Foreskin keratinocyte (primary cell): ENCODE measurements at places on chromosomes 6 and 20. TPM values are rescaled to one million over a fixed set of nuclear protein-coding genes. Genes with fewer than 3 reads are reported as not detected.

The PAK5 gene
- total RNA-seq: not detected in 2 replicates

The KCNQ5 gene
- 4.9 and 6.4 TPM in 2 replicates for total RNA-seq

The SKIC2 gene
- 45.8 and 46.4 TPM in 2 replicates for total RNA-seq

The FOXF2 gene
- 0.11 and 0.14 TPM in 2 replicates for total RNA-seq

The PRSS35 gene
- total RNA-seq: not detected in 2 replicates

The SLC22A7 gene
- total RNA-seq: not detected in 2 replicates

The HLA-G gene
- total RNA-seq: 1.7 and 2.5 TPM in 2 replicates

The C4B gene
- 1.5 and 1.7 TPM in 2 replicates for total RNA-seq

The SPEF1 gene
- total RNA-seq: 0.14 and 0.17 TPM in 2 replicates

The CD24 gene
- 251 and 321 TPM in 2 replicates for total RNA-seq

DNA sequence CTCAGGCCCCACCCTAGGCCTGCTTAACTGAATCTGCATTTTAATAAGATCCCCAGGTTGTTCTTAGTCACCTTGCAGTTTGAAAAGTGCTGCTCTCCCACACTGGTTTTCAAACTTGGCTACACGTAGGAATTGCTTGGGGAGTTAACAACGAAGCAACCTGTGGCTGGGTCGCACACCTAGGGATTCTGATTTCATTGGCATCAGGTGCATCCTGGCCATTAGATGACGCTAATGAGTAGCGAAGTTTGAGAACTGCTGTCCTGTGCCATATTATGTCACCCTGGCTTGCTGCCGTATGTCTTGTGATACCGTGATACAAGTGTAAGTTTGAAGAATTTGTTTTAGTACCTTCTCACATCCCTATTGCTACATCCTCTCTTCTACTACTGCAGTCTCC lies 28.2 kb upstream of the FUCA2 start:
- DNase-seq: no peak

DNA sequence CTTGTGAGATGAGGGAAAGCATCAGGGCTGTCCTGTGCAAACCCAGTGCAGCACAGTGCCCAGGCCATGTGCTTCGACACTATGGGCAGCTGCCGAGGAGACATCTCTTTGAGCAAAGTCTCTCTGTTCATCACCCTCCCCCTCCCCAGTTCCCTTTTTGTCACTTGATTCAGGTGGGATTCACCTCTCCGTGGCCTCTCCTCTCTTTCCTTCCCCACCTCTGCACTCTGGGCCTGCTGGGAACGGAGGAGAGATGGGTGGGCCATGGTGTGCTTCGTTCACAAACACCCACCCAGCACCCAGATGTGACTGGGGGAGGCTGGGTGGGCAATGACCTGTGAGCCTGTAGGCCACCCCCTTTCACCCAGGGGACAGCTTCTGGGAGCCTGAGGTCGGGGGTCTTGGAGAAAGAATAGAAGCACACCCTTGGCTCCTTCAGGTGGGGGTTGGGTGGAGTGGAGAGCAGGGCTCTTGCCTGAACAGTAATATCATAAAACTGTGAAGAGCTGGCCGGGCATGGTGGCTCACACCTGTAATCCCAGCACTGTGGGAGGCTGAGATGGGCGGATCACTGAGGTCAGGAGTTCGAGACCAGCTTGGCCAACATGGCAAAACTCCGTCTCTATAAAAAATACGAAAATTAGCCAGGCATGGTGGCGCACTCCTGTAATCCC lies 33.5 kb upstream of the DLGAP4 start:
- DNase-seq: no peak

DNA sequence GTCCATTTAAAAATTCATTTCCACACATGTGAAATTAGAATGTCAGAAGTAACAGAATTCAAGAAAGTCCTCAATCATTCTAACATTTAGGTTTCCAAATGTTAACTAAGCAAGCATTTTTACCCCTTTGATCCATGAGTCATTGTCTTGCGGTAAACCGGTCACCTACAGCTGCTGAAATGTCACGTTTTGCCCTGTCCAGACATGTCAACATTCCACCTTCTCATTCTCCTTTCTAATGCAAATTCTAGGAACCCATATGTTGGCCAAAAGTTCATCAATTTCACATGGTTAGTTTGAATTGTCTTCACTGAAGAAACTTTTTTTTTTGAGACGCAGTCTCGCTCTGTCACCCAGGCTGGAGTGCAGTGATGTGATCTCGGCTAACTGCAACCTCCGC lies 117.2 kb downstream of the IPCEF1 start:
- DNase-seq: peak; percentile 86

DNA sequence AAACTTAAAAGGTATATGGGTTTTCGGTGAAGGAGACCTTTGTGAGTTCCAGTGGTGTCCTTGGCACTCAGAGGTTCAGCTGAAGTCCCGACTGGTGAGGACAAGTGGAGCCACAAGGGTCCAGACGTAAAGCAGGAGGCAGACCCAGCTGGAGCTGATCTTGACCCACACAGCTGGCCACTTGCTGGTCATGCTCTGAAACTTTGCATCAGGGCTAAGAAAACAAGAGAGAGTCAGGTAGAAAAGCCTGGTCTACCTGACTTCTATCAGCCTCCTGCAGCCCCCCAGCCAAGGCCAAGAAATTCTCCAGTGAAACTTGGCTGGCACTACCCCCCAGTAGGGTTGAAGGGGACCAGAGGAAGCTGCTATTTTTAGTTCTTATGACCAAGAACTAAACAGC lies 21.6 kb downstream of the SERINC3 start:
- no peak for DNase-seq

GRCh38 chr20:51731731-51732095 lies 36.5 kb downstream of the ATP9A start:
- no peak for DNase-seq

DNA sequence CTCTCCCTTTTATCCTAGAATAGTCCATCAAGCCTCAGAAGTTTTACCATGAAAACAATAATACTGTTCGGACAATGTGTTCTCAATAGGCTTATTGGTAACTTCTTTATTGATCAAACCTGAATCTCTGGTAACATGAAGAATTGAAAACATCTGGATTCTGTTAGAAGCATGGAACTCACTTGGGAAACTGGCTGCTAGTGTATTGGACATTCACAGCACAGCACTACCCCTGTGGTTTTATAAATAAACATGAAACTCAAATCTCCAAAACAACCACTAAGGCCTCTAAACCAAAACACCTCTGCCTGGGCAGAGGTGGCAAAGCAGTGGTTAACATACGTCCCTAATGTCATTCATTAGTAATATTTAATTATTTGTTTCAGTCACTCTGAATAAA lies 157.6 kb upstream of the KCNQ5 start:
- DNase-seq: no peak

DNA sequence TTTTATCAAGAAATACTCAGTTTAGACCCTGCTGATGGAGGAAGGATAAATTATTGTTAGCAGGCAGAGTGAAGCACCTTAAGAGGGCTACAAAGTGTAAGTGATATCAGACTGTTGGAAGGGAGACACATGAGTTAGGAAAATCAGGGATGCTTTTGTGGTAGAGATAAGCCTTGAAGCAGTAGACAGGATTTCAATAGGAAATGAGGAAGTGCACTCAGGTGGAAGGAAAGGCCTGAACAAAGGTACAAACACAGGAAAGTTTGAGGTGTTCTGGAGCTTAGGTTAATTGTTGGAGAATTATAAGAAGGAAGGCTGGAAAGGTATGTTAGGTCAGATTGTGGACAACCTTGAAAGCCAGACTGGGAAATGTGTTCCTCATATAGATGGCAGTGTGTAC lies 7.6 kb downstream of the CYB5R4 start:
- no peak for DNase-seq

- DNase-seq: peak; percentile 25
These were observed 611.3 kb upstream of the GJE1 start for GRCh38 chr6:141521440-141521839.

DNA sequence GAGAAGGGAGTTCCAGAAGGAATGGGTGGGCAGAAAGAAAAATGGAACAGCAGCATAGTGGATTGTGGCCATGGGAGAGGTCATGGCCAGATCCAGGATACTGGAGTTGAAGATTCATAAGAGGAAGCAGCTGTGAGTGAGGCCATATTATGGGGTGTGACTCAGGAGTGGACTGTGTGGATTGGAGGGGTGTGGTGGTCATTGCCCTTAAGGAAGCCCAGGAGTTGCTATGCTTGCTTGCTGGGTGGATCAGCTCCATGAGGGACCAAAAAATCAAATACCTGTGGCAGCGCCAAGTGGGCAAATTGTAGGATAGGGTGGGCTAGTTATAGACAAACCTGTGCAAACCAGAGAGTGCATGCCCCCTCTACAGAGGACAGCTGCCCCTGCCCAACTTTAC lies 18.3 kb downstream of the LRRC1 start:
- no peak for DNase-seq

DNA sequence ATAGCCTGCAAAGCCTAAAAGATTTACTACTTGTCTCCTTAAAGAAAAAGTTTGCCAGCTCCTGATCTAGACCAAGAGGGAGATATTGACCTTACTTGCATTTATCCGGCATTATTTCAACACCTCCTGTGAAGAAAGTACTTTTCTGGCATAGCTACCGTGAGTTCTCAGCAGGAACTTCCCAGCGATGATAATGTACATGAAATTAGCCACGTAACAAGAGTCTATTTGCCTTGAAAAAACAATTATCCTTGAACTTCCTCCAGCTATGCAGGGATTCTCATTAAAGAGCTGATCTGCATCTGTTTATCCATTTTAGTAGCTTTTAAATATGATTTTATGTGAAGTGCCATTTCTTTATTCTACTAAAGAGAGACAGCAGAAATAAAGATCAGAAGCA lies 41.7 kb downstream of the ALDH5A1 start:
- no peak for DNase-seq

DNA sequence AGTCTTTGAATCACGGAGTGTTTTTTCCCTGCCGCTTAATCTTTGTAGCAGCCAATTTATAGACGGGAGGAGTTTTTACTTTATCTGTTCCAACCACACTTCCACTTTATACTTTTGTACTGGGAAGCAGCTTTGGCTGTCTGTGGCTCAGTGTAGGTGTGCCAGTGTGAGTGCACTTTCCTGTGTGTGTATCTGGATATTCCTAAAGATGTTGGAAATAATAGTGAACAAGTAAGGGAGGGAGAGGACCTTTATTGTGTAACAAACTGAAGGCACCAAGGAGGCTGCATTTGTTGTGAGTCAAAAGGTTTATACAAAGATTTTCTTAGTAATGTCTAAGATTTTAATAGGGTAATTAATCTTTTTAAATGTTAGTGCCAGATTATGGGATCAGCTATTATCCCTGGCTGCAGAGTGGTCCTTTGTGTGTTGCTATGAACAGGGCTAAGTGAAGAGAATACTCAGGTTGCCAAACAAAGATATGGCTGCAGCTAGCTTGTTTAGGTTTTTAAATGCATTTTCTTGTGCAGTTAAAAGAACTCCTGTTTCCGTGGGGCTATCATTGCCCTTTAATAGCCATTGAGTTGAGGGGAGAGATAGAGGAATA lies 226.3 kb downstream of the RNF144B start:
- DNase-seq: no peak

DNA sequence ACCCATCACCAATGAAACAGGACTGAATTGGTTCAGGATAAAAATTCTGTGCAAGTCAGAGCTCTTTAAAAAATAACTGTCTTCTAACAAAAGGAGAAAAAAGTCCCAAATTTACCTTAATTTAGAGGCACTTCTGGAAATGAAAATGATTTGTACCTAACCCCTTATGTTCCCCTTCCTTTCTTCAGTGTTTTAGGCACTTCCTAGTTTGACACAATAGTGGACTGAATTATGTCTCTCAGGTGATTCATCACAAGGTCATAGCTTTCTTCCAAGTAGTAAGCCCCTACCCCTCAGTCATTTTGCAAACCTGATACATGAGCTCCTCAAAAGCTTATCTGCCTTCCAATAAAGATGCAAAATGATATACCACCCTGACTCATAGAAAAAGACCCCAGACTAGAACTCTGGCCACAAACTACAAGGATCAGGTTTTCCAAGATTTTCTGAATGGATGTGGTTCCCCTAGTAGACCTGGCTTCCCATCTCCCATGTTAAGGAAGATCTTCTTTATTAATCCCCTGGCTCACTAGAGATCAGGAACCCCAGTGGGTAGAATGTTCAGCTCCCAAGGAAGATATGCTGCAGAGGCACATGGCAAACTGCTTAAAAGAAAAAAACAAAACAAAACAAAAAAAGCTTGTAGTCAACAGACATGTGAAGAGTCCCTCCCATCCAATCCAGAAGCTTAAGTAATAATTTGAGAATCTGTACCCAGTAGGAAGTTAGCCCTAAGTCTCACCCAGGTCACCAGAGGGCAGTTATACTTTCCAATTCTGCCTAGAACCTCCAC lies 3.6 kb downstream of the PPP1R10 start:
- no peak for DNase-seq

DNA sequence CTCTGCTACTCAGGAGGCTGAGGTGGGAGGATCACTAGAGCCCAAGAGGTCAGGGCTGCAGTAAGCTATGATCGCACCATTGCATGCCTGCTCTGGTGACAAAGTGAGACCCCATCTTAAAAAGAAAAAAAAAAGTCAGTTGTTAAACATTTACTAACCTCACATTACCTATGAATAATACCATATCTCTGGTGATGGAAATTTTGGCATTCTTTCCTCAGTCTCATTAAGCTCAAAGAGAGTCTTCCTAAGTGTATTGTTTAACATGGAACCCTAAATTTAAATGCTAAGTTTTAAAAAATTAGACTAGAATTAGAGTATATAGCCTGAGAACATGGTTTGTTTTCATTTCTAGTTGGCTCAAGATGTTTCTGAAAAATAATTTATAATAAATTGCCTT lies 11.3 kb upstream of the BFSP1 start:
- DNase-seq: no peak

- DNase-seq: peak; percentile 68
These were observed 498.9 kb downstream of the BCKDHB start for GRCh38 chr6:80605165-80605989.

GRCh38 chr6:122859676-122860075 lies 70.6 kb downstream of the SMPDL3A start:
- DNase-seq: no peak

- DNase-seq: no peak
These were observed 6.3 kb upstream of the RAMACL start for GRCh38 chr6:166592821-166593220.

- no peak for DNase-seq
These were observed 15.4 kb upstream of the MTG2 start for GRCh38 chr20:62167474-62167873.

DNA sequence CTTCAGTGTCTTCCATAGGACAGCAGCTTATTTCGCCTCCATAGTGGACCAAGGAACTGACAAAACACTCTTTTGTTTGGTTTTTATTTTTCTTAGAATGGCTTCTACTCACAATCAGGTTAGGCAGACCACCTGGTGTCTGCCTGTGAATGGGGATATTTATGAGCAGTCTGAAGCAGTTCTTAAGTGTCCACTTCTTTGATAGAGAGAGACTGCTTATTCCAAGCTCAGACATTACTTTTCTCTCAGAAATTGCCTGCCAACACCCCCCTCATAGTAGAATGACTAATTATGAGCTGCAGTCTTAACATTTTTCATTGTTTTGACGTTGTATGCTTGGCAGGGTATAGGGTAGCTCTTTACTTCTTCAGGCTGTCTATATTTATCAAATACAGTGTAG lies 174.7 kb downstream of the ZFAND3 start:
- DNase-seq: no peak

GRCh38 chr20:57247292-57247965 lies 19.0 kb downstream of the BMP7 start:
- DNase-seq: no peak
